NCI-H345 (cell line): ENCODE measurements at places on chromosomes 3 and 15.

DNA sequence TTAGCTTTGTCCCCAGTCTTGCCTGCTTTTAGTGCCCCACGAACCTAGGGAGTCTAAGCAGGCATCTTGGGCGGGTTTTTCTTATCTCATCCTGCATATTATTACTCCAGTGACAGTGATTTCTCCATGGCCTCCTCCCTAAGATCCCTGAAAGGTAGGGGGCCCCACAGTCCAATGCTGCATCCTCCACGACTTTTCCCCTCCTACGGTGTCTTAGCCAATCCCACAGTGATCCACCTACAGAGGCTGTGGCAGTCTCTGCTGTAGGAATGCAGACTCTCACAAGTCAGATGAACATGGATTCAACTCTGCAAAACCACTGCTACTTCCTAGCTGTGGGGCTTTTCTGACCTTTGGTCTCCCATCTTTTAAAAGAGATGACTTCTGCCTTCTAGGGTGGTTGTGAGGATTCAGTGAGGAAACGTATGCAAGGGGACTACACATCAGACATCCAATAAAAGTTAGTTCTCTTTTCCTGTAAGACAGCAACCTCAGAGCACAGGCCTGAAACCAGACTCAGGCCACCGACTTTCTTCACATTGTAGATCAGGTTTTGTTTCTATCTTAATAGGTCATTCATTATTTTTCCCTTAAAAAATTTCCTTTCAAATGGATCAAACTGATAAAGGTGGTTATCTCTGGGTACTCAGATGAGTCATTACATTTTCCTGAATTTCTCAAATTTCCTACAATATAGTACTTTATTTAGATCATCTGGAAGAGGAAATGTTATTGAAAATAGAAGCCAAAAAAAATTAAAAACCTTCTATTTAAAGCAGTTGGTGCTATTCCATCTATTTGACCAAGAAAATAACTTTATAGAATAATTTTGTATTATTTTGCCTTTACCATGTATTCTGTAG lies 23.2 kb downstream of the ILDR1 start:
- DNase-seq, result no peak

- DNase-seq, result no peak
These were observed 103.4 kb downstream of the IL20RB start for GRCh38 chr3:137061186-137061585.

DNA sequence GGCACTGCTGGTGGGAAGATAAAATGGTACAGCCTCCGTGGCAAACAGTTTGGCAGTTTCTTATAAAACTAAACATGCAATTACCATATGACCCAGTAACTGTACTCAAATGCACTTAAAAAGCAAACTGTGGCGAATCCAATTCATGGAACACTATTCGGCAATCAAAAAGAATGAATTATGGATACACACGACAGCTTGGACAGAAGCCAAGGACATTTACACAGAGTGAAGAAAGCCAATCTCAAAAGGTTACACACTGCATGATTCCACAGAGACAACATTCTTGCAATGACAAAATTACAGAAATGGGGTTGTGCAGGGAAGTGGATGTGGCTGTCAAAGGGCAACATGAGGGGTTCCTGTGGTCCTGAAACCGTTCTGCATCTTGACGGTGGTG lies 122.1 kb upstream of the IQSEC1 start:
- no peak for DNase-seq

- no peak for DNase-seq
These were observed 32.5 kb downstream of the CHAC1 start for GRCh38 chr15:40985541-40986330.

DNA sequence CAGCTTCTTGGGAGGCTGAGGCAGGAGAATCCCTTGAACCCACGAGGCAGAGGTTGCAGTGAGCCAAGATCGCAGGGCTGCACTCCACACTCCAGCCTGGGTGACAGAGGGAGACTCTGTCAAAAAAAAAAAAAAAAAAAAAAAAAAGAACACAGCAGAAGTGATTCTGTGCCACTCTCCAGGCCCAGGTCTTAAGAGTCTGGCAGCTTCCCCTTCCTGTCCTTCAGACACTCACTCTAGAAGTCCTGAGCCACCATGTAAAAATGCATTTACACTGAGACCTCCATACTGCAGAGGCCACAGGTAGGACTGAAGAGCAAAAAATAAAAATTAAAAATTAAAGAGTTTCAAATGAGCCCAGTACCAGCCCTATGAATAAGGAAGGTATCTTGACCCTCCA lies 11.8 kb upstream of the CDV3 start:
- no peak for DNase-seq

GRCh38 chr15:90051874-90052273 lies 50.4 kb downstream of the IDH2 start:
- no peak for DNase-seq

- DNase-seq, result no peak
These were observed 186.6 kb upstream of the FEZF2 start for GRCh38 chr3:62559831-62560445.

DNA sequence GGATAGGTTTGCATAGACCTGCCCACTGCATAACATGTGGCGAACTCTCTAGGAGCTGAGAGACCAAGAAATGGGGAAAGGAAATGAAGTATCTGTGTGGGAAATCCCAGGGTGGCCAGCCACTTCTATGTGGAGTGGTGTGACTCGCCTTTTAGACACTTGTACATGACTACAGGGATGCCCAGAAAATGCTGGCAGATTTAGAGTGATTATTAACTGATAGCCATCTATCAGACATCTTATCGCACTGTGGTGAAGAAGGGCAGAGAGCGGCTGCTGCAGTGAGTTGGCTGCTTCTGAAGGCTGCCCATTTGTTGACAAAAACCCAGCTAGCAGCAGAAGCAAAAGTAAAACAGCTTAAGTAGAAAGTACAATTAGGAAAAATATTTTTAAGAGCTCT lies 18.1 kb upstream of the STAC start:
- no peak for DNase-seq

GRCh38 chr3:6526861-6527260 lies 334.1 kb upstream of the GRM7 start:
- DNase-seq, result no peak

- DNase-seq, result no peak
These were observed 10.8 kb upstream of the FANCD2 start for GRCh38 chr3:10015461-10015904.

GRCh38 chr3:85476891-85477495 lies 518.2 kb downstream of the CADM2 start:
- no peak for DNase-seq

GRCh38 chr15:64006642-64007041 lies 39.6 kb downstream of the DAPK2 start:
- DNase-seq, result no peak

DNA sequence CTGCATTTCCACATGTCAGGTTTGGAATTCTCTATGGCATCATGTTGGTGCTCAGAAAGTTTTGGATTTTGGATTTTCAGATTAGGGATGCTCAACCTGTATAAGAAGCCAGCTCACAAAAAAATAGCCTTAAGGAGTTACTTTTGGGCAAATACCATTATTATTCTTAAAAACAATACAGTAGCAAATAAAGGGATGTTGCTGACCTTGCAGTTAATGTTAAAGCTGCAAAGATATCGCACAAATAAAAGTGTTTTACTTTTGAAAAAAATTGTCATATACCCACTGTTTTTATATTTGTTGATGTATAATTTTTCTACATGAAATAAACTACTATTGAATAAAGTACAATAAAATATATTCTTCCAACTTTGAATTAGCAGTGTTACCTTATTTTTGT lies 60.1 kb downstream of the LYSMD4 start:
- DNase-seq, result no peak

GRCh38 chr3:87332789-87333188 lies 56.4 kb upstream of the POU1F1 start:
- DNase-seq, result no peak

GRCh38 chr3:134908271-134908670 lies 113.2 kb downstream of the EPHB1 start:
- DNase-seq, result no peak

GRCh38 chr15:35630985-35631384 lies 85.0 kb upstream of the DPH6 start:
- DNase-seq, result peak; percentile 91

GRCh38 chr3:8663177-8664061 lies 18.8 kb upstream of the SSUH2 start:
- DNase-seq, result peak; percentile 65

DNA sequence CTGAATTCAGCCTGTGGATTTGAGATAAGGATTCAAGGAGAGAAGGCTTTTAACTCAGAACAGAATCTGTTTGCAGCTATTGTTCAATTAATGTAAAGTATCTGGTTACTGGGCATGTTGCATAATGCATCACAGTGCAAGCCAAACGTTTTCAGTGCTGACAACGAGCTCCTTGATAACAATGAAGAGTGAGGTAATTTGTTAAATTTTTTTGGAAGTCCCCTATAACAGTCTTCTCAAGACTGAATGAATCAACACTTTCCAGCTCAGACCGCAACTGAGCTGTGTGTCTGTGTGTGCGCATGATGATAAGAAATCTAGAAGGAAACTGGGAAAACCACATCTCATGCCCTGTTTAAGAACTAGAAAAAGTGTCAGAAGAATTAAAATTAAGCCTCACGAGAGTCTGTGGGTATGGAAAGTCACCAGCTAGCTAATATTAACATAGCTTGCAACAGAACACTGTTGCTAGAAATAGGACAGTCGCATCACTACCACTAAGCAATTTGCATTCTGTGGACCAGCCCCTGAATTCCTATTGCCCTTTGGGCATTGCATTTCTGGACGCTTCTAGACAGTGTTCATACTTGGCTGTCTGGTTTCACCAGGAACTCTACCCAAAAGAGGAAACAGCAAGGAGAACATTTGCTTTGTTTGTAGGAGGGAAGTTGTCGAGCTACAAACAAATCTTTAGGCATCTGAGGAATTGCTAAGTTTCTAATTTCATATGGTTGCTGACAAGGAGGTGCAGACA lies 43.7 kb upstream of the ATP2C1 start:
- DNase-seq, result peak; percentile 39

DNA sequence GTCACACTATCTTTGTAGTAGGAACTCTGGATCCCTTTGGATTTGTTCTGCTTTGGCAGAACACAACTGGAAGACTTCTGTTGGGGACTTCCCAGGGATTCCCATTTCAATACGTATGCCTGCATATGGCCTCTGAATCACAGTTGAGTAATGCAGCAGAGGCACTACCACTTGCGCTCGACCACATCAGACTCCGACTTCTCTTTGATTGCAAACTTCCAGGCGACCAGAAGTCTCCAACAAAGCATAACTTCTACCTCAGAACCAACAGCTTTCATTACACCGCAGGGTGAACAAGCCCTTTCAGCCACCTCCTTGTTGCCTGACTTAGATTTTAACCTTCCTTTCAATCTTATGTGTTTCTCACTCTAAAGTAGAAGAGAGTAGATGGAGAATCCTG lies 924.4 kb downstream of the IGSF11 start:
- no peak for DNase-seq

GRCh38 chr3:9280451-9281219 lies 31.2 kb upstream of the SRGAP3 start:
- DNase-seq, result peak; percentile 17

DNA sequence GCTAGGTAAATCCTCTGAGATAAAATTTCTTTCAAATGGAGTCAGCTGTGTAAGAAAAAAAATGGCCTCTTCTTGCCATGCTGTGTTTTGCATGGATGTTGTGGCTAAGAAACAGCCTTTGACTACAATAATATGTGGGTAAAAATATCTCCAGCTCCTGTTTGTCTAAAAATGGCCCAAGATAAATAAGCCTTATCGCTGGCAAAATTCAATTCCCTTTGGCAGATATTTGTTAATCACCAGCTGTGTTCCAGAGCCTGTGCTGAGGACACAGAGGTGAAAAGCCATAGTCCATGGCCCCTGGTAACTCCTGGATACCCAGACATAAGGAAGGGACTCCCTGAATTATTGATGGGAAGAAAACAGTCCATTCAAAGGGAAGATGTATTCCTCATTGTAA lies 15.3 kb upstream of the RAMAC start:
- no peak for DNase-seq

DNA sequence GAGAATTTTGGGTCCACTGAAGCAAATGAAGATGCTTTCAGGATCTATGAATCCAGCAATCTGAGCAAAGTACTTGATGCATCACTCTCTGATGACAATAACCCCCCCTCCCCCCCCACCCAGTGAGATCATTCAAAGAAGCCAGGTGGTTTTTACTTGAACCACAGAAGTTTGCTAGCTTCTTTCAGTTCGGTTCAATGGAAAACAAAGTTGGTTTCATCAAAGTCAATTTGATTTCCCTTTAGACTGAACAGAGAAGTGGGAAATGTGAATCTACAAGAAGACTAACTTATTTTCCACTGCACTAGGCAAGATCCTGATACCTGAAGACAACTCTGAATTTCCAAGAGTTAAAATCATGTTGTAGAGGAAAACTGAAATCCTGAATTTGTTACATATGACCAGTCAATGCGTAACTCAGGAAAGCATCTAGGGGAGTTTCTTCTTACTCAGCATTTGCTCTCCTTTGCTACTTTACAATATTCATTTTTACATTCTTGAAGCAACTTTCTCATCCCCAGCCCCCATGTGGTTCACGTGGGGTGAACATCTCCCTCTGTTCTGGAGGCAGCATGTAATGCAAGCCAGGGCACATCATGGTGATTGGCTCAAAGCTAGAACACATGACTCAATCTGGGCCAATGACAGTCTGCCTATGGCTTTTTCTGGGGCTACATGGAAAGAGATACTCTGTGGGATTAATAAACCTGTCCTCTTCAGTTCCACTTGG lies 572.6 kb downstream of the FOXP1 start:
- DNase-seq, result no peak

DNA sequence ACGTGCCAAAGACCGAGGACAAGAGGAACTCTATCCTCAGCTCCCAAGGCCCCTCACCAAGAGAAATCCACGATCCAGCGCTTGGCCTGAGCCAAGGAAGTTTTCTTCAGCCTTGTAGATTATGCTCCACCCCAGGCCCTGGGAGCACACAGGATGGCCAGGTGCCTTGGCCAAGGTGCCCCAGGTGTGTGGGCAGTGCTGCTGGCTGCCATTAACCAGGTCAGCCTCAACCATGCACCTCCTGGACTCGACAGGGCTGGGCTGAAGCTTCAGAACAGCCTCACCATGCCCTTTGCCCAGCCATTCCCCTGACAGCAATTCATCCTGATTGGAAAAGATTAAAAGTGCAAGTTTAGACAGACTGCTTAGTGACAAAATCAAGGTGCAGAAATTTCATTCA lies 10.9 kb upstream of the MESP1 start:
- no peak for DNase-seq

- DNase-seq, result no peak
These were observed 133.0 kb upstream of the SOX2 start for GRCh38 chr3:181578743-181579142.
